ENCODE measurements at places on chromosomes 6 and 20. TPM values are rescaled to one million over a fixed set of nuclear protein-coding genes. Genes with fewer than 3 reads are reported as not detected.
A peak's percentile ranks its signal among the peaks of the same experiment; 100 is the strongest.

- no peaks in the 10 kb centered on the region for H3K27me3 ChIP-seq
- H3K4me3 ChIP-seq, result no peak overlapping the region
- H3K27ac ChIP-seq, result no peak overlapping the region
- H3K4me1 ChIP-seq, result no peaks in the 10 kb centered on the region
- DNase-seq, result no peak
These were observed 22.9 kb downstream of the IRF4 start for GRCh38 chr6:414447-414846.

ULBP1 gene
- not detected for total RNA-seq

GRCh38 chr6:130713144-130713543 is 114.1 kb upstream of the SMLR1 start:
- H3K36me3 ChIP-seq, result no peaks in the 10 kb centered on the region
- no peak overlapping the region for H3K4me3 ChIP-seq
- H3K27me3 ChIP-seq, result no peaks in the 10 kb centered on the region
- no peak overlapping the region for H3K27ac ChIP-seq
- no peaks in the 10 kb centered on the region for H3K4me1 ChIP-seq
- DNase-seq, result no peak

DNA sequence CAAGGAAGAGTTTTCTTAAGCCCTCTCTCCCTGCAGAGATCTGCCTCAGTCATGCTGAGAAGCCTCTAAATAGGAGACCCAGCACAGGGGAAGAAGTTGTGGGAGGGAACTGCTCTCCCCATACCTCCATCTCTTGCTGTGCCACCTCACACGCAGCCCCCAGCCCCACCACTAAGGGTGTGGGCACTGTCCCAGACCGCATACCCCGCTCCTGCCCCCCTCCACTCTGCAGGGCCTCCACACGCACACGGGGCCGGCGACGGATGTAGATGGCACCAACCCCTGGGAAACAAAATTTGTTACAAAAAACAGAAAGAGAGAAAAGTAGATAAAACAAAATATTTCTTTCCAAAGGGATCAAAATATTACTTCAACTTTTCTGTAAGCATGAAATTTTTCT is 10.2 kb upstream of the CPNE1 start:
- no peak overlapping the region for H3K27ac ChIP-seq
- H3K4me1 ChIP-seq, result no peaks in the 10 kb centered on the region
- H3K27me3 ChIP-seq, result no peaks in the 10 kb centered on the region
- no peak for DNase-seq

DNA sequence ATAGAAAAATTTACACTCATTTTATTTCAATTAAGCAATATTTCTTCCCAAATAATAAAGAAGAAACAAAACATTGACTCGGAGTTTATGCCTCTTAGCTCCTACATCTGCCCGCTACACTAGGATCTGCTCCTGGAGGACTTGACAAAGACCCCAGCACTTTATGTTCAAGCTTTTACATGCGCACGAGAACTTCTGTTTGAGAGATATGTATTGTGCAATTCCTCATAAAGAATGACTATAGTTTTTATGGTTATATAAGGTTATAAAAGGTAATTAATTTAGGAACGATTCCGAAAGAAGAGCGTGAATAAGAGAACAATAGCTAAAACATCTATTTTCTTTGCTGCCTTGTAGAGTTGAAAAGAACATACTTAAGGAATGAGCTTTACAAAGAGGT is 12.4 kb upstream of the RALY start:
- no peaks in the 10 kb centered on the region for H3K4me1 ChIP-seq
- H3K4me3 ChIP-seq, result no peak overlapping the region
- no peaks in the 10 kb centered on the region for H3K36me3 ChIP-seq
- DNase-seq, result no peak

NRSN1 gene
- 0.64 TPM for total RNA-seq

CFAP206 gene
- not detected for total RNA-seq

- no peaks in the 10 kb centered on the region for H3K4me1 ChIP-seq
- no peak overlapping the region for H3K4me3 ChIP-seq
- DNase-seq, result no peak
These were observed 12.5 kb downstream of the ERMARD start for GRCh38 chr6:169763881-169764280.

GRCh38 chr20:56392881-56393482 is 537 bp downstream of the CSTF1 start:
- H3K4me3 ChIP-seq, result peak overlapping the region; percentile 88
- H3K27me3 ChIP-seq, result no peaks in the 10 kb centered on the region
- peaks cover 16% of the 10 kb centered on the region for H3K36me3 ChIP-seq
- peak overlapping the region; percentile 89 for H3K27ac ChIP-seq
- H3K4me1 ChIP-seq, result peaks cover 6% of the 10 kb centered on the region

DNA sequence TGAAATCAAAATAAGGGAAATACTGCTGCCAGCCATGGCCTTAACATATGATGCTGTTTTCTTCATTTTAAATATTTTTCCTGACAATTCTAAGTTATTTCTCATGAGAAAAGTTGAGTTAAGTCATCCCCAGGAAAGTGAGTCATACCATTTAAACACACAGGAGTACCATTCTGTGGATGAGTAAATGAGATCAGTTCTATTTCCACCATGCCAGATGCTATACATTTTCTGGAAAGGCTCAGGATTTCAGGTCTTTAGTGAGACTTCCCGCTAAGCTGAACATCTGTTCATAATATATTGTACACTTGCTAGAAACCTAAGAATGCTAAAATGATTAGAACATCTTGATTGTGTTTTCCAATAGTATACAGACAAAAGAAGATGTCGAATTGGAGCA is 256.2 kb upstream of the MANEA start:
- no peak overlapping the region for H3K4me3 ChIP-seq
- no peaks in the 10 kb centered on the region for H3K36me3 ChIP-seq
- no peaks in the 10 kb centered on the region for H3K27me3 ChIP-seq
- no peak for DNase-seq

DAAM2 gene
- total RNA-seq, result 6.9 TPM

KHDC1L gene
- total RNA-seq, result not detected

LST1 gene
- 9.2 TPM for total RNA-seq

Data from colonic mucosa (tissue), 4 donors.